MCF 10A (cell line): ENCODE measurements at places on chromosomes 6 and 20. TPM values are rescaled to one million over a fixed set of nuclear protein-coding genes. Genes with fewer than 3 reads are reported as not detected.

Gene RIMS1
- total RNA-seq: not detected in 2 replicates

Gene SMPDL3A
- 3.5 and 4.7 TPM in 2 replicates for total RNA-seq

Gene SRC
- 28.1 and 29.5 TPM in 2 replicates for total RNA-seq

Gene HLA-E
- total RNA-seq: 83.6 and 103 TPM in 2 replicates

Gene RPS6KA2
- 126 and 157 TPM in 2 replicates for total RNA-seq

DNA sequence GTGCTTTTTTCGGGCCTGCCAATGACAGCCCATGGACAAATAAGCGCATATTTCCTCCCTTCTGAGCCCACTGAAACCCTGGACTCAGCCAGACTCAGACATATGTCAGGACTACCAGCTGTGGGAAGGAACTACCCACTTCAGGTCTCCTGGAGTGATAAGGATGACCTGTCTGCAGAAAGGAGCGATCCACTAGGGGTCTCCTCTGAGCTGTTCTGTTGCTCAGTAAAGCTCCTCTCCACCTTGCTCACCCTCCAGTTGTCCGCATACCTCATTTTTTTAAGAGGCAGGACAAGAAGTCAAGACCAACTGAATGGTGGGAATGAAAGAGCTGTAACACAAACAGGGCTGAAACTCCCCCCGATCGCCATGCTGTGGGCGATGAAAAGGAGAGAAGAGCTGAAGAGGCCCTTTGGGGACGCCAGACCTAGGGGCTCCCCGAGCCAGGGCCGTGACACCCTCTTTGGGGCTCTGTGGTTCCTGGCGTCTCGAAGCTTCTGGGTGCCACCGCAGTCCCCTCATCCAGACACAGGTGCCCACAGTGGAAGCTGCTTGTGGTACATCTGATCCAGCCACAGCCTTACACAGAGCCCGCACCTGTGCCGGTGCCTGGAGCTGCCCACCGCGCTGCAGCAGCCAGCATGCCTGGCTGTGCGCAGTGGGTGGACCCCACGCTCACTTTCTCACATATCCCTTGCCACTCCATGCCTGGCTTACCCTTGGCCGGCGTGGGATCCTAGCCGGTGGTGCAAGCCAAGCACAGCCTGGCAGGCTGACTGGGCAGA lies 68.8 kb downstream of the EYS start:
- no peak overlapping the region for H3K27ac ChIP-seq
- DNase-seq: peak; percentile 18
- H3K4me3 ChIP-seq: no peak overlapping the region
- H3K36me3 ChIP-seq: no peaks in the 10 kb centered on the region

- no peaks in the 10 kb centered on the region for H3K4me1 ChIP-seq
- H3K4me3 ChIP-seq: no peak overlapping the region
- no peaks in the 10 kb centered on the region for H3K36me3 ChIP-seq
- no peak overlapping the region for H3K27ac ChIP-seq
Measured at GRCh38 chr6:161418463-161418945, 144.6 kb upstream of the AGPAT4 start.

- H3K4me1 ChIP-seq: peaks cover 24% of the 10 kb centered on the region
- no peaks in the 10 kb centered on the region for H3K27me3 ChIP-seq
- H3K27ac ChIP-seq: peak overlapping the region; percentile 59
- H3K36me3 ChIP-seq: no peaks in the 10 kb centered on the region
- DNase-seq: no peak
Measured at GRCh38 chr6:124991764-124992295, 29.6 kb downstream of the RNF217 start.

GRCh38 chr6:122200440-122200839 lies 199.0 kb upstream of the HSF2 start:
- no peak overlapping the region for H3K27ac ChIP-seq
- DNase-seq: no peak
- H3K4me1 ChIP-seq: no peaks in the 10 kb centered on the region
- peaks cover 75% of the 10 kb centered on the region for H3K27me3 ChIP-seq

GRCh38 chr6:148983966-148984365 lies 237.1 kb downstream of the UST start:
- H3K27ac ChIP-seq: no peak overlapping the region
- no peaks in the 10 kb centered on the region for H3K4me1 ChIP-seq
- peaks cover 5% of the 10 kb centered on the region for H3K36me3 ChIP-seq
- H3K4me3 ChIP-seq: no peak overlapping the region
- DNase-seq: no peak

DNA sequence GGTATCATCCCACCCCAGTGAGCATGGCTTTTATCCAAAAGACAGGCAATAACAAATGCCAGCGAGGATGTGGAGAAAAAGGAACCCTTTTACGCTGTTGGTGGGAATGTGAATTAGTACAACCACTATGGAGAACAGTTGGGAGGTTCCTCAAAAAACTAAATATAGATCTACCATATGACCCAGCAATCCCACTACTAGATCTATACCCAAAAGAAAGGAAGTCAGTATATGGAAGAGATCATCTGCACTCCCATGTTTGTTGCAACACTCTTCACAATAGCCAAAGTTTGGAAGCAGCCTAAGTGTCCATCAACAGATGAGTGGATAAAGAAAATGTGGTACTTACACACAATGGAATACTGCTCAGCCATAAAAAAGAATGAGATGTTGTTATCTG lies 5.9 kb upstream of the KIAA1755 start:
- H3K27me3 ChIP-seq: no peaks in the 10 kb centered on the region
- no peak overlapping the region for H3K27ac ChIP-seq
- H3K4me1 ChIP-seq: peaks cover 9% of the 10 kb centered on the region
- DNase-seq: no peak
- H3K4me3 ChIP-seq: no peak overlapping the region

DNA sequence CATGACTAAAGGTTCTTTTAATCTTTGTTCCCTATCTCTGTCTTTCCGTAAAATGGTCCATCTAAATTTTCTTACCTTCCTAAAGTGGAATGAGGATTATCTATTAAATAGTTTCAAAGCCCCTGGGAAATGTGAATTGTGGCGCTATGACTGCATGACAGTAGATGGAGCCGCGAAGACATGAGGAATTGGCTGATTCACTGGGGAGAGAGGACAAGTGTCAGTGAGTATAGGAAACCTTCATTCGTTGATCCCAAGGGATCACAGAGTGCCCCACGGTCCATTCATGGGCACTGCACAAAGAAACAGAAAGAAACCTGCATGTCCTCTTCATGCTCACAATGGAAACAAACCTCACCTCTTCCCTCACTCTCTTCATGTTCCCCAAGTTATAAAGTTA lies 479.3 kb upstream of the BTBD3 start:
- DNase-seq: no peak
- peaks cover 5% of the 10 kb centered on the region for H3K4me1 ChIP-seq
- H3K4me3 ChIP-seq: no peak overlapping the region
- no peaks in the 10 kb centered on the region for H3K27me3 ChIP-seq
- no peak overlapping the region for H3K27ac ChIP-seq

DNA sequence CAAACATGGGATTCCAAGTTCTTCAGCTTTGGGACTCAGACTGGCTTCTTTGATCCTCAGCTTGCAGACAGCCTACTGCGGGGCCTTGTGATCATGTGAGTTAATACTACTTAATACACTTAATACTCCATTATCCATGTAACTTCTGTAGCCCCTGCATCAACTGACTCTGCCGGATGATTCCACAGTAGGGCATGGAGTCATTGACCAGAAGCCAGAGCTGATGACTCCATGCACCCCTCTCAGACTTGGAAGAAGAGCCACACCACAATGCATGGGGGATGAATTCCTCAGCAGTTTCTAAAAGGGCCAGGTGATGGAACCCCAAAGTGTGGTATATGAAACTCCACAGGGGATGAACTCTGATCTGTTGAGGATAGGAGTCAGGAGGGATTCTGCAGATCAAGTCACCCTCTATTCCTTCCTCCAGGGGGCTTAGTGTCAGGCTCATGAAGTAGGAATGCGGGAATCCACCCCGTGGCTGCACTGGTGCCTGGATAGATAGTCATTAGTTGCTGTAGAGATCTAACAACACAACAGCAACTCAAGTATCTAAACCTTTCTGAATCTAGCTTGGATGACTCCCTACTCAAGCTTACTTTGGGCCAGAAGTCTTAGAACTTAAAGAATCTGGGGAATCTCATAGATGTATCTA lies 70.2 kb downstream of the GPR6 start:
- H3K27ac ChIP-seq: no peak overlapping the region
- H3K27me3 ChIP-seq: no peaks in the 10 kb centered on the region
- H3K4me3 ChIP-seq: no peak overlapping the region
- no peaks in the 10 kb centered on the region for H3K36me3 ChIP-seq
- DNase-seq: no peak
- H3K4me1 ChIP-seq: no peaks in the 10 kb centered on the region

DNA sequence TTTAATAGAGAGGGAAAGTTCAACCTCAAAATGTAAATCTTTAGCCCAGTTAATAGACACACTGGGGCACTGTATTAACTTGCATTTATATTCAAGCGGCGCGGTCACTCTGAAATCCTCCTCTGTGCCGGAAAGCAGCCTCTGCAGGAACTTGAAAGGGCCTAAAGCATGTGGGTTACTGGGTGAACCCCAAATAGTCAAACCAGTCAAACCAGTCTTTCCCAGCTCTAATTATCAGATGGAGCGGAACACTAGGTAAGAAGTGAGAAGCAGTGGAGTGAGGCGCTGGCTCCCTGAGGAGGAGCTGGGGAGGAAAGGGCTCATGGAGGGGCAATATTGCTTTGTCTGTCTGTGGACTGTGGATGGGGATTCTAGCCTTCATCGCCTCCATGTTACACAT lies 531.3 kb downstream of the QKI start:
- DNase-seq: no peak
- no peak overlapping the region for H3K27ac ChIP-seq
- H3K4me3 ChIP-seq: no peak overlapping the region
- H3K4me1 ChIP-seq: no peaks in the 10 kb centered on the region
- no peaks in the 10 kb centered on the region for H3K27me3 ChIP-seq

- no peaks in the 10 kb centered on the region for H3K27me3 ChIP-seq
- no peaks in the 10 kb centered on the region for H3K36me3 ChIP-seq
- no peak overlapping the region for H3K4me3 ChIP-seq
Measured at GRCh38 chr20:17904027-17904426, 64.6 kb downstream of the SNX5 start.

GRCh38 chr6:110741517-110741916 lies 73.8 kb downstream of the CDK19 start:
- H3K27me3 ChIP-seq: no peaks in the 10 kb centered on the region
- H3K4me1 ChIP-seq: no peaks in the 10 kb centered on the region
- no peak for DNase-seq
- H3K4me3 ChIP-seq: no peak overlapping the region

DNA sequence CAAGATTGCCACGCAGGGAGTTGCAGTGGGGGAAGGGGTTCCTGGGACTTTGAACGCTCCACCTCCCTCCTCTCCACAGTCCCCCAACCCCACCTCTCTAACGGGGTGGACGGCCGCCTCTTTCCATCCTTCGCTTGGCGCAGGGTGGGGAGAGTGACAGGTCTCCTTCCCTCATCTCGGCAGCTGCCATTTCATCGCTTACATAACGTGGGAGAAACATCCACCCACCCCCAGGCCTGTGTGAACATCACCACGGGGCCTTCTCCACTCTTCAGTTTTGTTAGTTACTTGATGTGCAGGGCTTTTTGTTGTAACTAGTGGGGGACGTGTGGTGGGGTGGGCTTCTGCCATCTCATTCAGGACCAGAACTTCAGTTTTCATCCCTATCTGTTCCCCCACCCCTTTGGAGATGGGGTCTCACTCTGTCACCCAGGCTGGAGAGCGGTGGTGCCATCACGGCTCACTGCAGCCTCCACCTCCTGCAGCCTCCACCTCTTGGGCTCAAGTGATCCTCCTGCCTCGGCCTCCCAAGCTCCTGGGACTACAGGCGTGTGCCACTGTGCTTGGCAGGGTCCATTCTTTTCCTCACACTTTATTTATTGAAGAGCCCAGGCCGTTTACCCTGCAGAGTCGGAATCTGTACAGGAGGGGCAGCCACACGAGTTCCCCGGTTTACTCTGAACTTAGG lies 17.7 kb downstream of the RTEL1 start:
- H3K27me3 ChIP-seq: no peaks in the 10 kb centered on the region
- no peak for DNase-seq
- H3K36me3 ChIP-seq: peaks cover 11% of the 10 kb centered on the region
- no peak overlapping the region for H3K4me3 ChIP-seq

DNA sequence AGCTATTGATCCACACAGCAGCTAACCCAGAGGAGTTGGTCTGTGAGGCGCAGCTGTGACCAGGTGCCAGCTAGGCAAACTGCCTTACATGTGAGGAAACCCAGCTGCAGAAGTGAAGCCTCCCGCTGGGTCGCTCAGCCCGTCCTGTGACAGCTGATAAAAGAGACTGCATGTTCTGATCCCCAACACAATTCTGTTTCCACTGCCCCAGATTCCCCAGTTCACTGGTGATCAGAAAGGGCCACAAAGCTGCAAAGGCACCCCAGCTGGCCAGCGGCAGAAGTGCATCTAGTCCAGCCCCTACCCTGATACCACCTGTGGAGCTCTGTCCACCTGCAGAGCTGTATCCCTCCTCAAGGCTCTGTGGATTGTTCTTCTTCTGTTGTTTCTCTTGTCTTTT lies 64.5 kb downstream of the CTNNBL1 start:
- DNase-seq: peak; percentile 6
- H3K27ac ChIP-seq: no peak overlapping the region
- no peaks in the 10 kb centered on the region for H3K27me3 ChIP-seq
- H3K4me1 ChIP-seq: no peaks in the 10 kb centered on the region

DNA sequence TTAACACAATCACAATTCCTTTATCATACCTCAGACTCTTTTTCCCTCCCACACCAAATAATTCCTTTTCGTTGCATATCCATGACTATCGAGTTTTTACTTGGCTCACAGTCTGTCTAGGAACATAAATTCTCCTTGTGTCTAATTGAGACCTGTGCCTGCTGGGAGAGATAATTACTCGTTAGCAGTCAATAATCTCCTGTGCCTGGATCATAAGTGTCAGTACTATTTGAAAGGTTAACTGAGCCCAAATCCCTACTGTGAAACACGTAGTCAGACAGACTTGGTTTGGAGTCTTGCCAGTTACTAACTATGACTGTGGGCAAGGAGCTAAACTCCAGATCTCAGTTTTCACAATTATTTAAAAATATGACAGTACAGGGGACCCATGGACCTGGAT lies 5.7 kb upstream of the CTNNBL1 start:
- peaks cover 66% of the 10 kb centered on the region for H3K27me3 ChIP-seq
- H3K27ac ChIP-seq: no peak overlapping the region
- peaks cover 7% of the 10 kb centered on the region for H3K4me1 ChIP-seq
- no peak for DNase-seq
- H3K36me3 ChIP-seq: no peaks in the 10 kb centered on the region
